GDM1 (cell line): ENCODE measurements at places on chromosomes 4 and X.

GRCh38 chr4:6951880-6952381, 42.3 kb downstream of the TBC1D14 start:
- DNase-seq, result no peak

- no peak for DNase-seq
Observed at GRCh38 chr4:38322714-38323113, 341.3 kb upstream of the KLF3 start.

- no peak for DNase-seq
Observed at GRCh38 chr4:105894660-105895582, at the start of gene NPNT. NPNT (plus strand) TSS chr4:105895471; CDS start chr4:105895653, 182 bp downstream.

GRCh38 chrX:124373348-124373747, 27.0 kb downstream of the SH2D1A start:
- no peak for DNase-seq

DNA sequence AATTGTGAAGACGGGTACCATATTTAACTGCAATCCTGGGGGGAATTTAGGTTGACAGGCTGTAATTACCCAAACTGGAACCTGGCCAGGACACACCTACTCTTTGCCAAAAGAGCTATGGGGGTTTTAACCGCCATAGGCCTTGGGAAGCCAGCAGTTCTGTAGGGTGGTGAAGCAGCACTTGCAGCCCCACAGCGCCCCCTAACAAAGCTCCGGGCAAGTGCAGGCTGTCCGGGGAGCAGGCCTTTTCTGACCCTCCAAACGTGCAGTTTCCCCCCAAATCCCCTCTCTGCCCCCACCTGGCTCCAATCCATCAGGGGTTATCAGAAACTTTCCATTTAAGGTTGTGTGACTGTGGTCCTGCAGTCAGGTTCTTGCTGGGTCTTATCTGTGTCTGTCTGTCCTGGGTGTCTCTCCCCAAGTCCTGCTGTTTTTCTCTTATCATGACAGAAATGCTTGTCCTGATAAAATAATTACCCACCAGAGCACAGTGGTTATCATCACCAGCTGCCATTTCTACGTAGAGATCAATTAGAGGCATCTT, 350.9 kb downstream of the MID1IP1 start:
- no peak for DNase-seq

DNA sequence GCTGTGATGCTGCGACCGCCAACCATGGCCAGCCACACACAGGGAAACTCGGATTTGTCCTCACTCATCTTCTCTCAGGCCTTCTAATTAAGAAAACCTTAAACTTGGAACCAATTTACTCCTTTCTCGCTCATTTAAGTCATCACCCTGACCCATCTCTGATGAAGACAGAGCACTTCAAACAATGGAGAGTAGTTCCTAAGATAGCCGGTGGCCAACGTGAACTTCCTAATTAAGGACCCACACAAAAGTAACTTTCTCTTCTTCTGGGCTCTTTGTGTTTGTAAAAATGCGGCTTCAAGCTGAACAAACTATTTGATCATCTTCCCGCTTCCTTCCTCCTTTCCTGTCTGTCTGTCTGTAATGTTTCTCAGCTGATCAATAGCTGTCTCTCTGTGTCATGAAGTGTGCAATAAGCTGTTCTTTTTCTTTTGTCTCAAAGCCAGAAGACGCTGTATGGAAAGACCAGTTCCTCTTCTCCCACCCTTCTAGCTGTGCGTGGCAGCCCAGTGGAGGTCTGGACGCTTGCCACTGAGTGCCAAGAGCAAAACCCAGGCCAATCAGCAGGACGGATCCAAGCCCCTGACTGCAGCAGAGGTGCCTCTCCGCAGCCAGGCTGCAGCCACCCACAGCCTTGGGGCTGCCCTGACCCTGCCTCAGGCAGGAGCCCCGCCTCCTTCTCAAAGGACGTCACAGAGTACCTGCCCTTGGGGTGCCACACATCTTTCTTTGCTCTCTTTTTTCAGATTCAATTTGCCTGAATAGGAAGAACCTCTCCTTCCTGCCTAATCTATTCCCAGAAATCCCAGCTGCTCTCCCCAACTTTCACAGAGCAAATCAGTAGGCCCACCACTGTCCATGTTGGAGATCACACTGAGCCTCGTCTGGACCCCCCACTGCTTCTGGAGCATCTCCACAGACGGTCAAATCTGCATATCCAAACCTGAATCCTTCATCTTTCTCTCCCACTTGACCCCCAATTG, 59.3 kb downstream of the MAML3 start:
- DNase-seq, result peak; percentile 94

DNA sequence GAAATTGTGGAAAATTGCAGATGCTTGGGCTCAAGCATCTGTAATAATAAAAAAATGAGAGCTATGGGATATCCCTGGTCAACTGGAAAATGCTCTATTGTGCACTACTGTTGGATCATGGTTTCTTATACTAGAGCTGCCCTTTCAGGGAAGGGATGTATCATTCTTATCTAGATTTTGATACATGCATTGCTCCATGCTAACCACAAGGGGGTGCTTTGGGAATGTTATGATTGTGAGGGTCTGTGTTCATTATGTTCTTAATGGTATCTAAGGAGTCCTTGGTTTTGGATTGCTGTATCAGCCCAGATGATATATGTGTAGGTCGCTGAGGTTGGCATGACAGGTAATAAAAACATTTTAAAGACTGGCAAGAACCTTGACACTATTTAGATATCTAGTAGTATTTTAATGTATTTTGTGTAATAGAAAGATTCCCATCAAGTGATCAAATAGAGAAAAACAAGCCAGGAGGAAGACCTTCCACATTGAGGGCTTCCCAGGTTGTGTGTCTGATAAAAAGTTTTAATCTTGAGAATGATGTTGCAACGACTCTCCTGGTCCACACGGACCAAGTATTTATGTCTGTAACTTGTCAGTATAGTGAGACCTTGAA, 49.2 kb upstream of the TLR2 start:
- no peak for DNase-seq

DNA sequence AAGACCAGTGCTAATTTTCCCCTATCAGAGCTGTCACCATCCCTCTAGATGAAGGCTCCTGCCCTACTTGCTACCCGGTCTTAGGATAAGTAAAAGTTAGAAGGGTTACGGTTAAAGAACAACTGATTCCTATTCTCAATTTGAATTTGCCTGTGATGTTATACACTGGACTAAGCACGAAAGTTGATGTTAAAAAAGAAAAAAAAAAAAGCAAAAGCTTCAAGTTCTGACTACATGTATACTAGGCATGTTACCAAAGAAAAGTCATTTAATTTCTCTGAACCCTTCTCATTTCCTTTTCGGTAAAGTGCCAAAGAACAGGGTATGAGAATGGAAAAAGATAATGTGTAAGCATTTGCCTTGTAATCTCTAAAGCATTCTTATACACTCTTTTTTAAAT, 1.4 kb upstream of the PPID start:
- DNase-seq, result no peak

DNA sequence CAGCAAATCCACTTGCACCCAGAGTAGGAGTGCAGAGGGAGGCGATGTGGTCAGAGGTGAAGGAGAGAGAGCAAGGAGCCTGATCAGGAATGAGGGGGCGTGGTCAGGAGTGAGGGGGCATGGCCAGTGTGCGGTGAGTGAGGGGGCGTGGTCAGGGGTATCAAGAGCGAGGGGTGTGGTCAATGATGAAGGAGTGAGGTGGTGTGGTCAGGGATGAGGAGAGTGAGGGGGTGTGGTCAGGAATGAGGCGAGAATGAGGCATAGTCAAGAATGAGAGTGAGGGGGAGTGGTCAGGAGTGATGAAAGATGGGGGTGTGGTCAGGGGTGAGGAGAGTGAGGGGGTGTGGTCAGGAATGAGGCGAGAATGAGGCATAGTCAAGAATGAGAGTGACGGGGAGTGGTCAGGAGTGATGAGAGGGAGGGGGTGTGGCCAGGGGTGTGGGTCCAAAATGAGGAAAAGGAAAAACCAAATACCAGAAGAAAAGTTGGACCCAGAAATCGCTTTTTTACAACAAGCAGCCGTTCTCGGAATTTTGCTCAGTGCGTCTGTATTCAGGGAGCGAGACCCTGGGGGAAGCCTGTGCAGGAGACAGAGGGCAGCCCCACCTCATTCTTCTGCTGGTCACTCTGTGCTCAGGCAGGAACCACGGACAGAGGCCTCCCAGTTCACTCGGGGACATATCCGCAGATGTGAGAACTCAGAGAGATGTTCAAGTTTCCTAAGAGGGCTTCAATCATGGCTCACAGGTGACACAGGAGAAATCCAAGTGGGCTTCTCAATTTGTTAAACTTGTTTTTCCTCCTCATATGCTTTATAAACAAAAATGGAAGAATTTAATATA, 47.5 kb downstream of the MAGEA1 start:
- no peak for DNase-seq

GRCh38 chr4:122821092-122821491, 5.5 kb upstream of the FGF2 start:
- DNase-seq, result no peak

- DNase-seq, result no peak
Observed at GRCh38 chr4:116217781-116218180, 867.6 kb downstream of the TRAM1L1 start.

DNA sequence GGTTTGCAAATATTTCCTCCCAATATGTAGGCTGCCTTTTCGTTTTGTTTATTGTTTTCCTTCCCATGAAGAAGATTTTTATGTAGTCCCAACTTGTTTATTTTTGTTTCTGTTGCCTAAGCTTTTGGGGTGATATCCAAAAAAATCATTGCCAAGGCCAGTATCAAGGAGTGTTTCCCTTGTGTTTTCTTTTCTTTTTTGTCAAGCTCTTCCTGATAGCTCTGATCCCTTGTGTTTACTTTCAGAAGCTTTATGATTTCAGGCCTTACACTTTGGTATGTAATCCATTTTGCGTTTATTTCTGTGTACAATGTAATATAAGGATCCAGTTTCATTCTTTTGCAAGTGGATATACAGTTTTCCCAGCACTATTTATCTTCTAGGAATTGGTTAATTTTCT, 93.9 kb downstream of the KLHL13 start:
- DNase-seq, result no peak

DNA sequence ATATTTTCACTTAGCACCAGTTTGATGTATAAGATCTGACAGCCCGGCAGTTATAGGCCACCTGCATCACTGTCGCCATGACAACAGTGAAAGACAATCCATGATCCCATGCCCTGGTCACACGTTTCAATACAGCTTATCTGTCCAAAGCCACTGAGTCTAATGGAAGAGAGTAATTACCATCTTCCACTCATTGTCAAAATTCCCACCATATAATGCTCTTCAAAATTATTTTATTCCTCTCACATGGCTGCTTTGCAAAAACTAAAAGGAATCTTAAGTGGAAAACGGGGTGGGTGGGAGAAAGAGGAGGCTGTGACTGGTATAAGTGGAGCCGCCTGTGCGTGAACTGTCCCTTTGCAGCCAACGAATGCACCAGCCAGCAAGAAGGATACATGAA, 44.2 kb downstream of the MAML3 start:
- DNase-seq, result no peak

GRCh38 chr4:25861951-25862410, 807 bp downstream of the SEL1L3 start:
- DNase-seq, result no peak

GRCh38 chr4:6633091-6633906, 7.2 kb upstream of the MRFAP1 start:
- DNase-seq, result no peak

GRCh38 chr4:67874986-67875385, 8.8 kb downstream of the TMPRSS11D start:
- no peak for DNase-seq

DNA sequence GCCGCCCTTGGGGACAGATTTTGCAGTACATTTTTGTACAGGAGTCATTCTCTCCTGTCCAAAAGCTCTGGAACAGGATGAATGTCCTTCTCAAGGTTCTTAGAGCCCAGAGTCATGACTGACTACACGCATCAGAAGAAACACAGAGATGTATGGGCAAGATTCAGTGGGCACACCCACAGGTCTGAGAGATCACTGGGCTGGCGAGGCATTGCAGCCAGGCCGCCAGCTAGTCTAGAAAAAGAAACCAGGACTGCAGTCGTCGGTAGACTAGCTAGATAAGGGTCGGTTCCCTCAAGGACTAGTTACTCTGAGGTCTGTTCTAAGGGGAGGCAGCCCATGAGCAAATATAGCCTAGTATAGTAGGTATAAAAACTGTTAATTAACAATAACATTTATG, 19.8 kb downstream of the GBA3 start:
- no peak for DNase-seq

DNA sequence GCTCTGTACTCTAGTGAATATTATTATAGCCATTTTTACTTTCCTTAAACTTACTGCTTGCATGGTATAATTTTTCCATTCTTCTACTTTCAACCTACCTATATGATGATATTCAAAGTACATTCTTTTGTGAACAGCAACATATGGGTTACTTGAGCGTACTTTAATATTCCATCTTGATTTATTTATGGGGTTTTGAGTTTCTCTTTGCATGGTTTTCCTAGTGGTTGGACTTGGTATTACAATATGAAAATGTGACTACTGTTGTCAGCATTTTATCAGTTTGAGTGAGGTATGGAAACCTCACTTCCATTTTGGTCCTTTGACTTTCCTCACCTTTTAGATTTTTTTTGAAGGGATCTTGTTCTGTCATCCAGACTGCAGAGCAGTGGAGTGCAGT, 35.9 kb downstream of the ADGRG4 start:
- DNase-seq, result no peak

DNA sequence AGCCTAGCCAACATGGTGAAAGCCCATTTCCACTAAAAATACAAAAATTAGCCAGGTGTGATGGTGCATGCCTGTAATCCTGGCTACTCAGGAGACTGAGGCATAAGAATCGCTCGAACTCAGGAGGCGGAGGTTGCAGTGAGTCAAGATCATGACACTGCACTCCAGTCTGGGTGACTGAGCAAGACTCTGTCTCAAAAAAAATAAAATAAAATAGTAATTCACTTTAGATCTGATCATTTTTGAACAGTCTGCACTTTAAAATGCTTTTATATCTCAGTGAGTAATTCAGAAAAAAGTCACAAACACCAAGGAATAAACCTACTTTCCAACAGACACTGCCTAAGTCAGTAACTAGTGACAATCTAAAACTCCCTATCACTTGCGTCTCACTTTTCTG, 25.6 kb upstream of the CORIN start:
- DNase-seq, result no peak

- DNase-seq, result peak; percentile 1
Observed at GRCh38 chrX:22081475-22082092, 49.5 kb downstream of the PHEX start.

GRCh38 chrX:55697381-55697780, 20.2 kb upstream of the RRAGB start:
- no peak for DNase-seq

GRCh38 chrX:70012756-70013155, 37.0 kb downstream of the AWAT2 start:
- no peak for DNase-seq

DNA sequence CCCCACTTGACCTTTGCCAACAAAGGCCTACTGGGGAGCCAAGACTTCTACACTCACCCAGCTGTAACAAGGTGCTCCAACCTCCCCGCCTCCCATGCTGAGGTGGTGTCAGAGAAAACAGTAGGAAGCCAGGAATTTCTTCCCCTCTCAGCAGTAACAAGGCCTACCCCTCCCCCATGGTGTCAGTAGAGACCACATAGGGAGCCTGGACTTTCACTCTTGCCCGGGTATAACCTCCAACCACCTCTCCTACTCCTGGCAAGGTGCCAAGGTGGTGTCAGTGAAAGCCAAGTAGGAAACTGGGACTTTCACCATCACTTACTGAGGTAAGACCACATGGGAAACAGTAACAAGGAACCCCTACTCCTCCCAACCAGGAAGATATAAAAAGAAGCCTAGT, 93.1 kb downstream of the SLC16A2 start:
- no peak for DNase-seq

- DNase-seq, result no peak
Observed at GRCh38 chr4:27716693-27717430, 856.2 kb downstream of the STIM2 start.
